ENCODE measurements at places on chromosomes 2 and 18.

DNA sequence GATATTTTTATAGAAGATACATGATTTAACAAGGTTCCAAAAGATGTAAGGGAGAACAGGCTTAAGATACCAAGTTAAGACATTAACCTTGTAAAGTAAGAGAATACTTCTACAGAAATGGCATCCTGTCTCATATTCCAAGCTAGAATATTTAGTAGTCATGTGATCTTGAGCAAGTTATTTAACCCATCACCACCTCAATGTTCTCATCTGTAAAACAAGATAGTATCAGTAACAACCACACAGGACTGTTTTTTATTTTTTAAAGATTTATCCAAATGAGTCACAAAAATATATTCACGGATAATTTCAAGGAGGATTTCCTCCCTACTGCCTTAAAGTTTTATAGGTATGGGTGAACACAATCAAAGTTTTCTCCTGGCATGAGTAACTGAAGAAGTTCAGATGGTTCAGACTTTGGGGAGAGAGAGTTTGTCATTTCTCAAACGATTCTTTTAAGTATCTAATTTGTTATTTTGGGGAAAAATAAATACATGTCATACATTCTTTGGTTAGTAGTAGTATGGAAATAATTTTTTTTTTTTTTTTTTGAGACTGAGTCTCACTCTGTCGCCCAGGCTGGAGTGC lies 25.9 kb downstream of the ROCK1 start:
- DNase-seq: no peak

DNA sequence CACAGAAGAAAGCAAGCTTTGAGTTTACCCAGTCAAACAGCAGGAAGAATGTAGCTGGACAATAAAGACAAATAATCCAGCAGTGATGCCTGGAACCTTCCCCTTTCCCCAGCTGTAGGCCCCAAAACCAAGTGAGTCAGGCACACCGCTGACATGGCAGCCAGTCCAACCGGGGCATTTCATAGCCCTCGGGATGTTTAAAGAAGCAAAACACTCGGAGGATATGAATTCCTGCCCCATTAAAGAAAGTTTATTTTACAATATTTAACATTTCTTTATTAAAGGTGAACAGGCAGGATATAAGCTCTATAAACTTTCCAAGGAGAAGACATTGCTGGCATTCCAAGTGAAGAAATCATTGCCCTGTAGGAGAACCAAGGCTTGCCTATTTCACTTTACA lies 507.6 kb upstream of the TNP1 start:
- DNase-seq: no peak

- no peak for DNase-seq
These were observed 51.5 kb downstream of the USP37 start for GRCh38 chr2:218516614-218517013.

DNA sequence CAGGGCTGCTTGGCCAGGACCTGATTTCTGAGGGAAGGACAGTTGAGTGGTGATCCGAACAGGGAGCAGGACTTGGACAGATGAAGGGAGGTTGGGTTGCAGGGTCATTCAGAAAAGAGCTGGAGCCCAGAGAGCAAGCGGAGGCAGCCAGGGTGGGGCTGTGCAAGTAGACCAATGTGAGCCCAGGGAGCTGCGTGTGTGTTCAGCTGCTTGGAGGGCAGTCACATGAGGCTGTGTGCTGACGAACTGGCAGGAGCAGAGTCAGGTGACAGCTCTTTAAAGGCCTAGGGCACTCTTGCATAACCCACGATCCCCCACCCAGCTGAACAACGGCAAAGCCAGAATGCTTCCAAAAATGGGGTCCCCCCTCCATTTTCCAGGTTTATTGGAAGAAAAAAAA lies 4.6 kb upstream of the MLPH start:
- peak; percentile 9 for DNase-seq
